ENCODE measurements at places on chromosomes 16 and 17. TPM values are rescaled to one million over a fixed set of nuclear protein-coding genes. Genes with fewer than 3 reads are reported as not detected.

The CD300A gene
- total RNA-seq = not detected

The CTRB2 gene
- total RNA-seq = not detected

The RTN4RL1 gene
- total RNA-seq = 1.6 TPM

The MYH2 gene
- not detected for total RNA-seq

The CYGB gene
- 10.0 TPM for total RNA-seq

The RAC3 gene
- total RNA-seq = 5.0 TPM

The PDPR gene
- 30.0 TPM for total RNA-seq

The KRTAP9-7 gene
- total RNA-seq = not detected

The TBKBP1 gene
- 13.8 TPM for total RNA-seq

The CDH8 gene
- total RNA-seq = 7.5 TPM

The SLC9A5 gene
- total RNA-seq = 3.0 TPM

The MEOX1 gene
- total RNA-seq = not detected

The PRSS53 gene
- 5.5 TPM for total RNA-seq

The SLC7A6OS gene
- total RNA-seq = 14.8 TPM

The LRRC37A gene
- total RNA-seq = 0.73 TPM

The SAMD14 gene
- total RNA-seq = 9.1 TPM

The NMT1 gene
- total RNA-seq = 82.4 TPM

The SYT17 gene
- total RNA-seq = 0.12 TPM

The GTF3C1 gene
- 86.9 TPM for total RNA-seq

The P2RX5 gene
- not detected for total RNA-seq

The ROGDI gene
- total RNA-seq = 16.0 TPM

The ALOX12B gene
- total RNA-seq = 0.12 TPM

The ABCA3 gene
- 0.36 TPM for total RNA-seq

The HBA2 gene
- total RNA-seq = not detected

The TNFRSF17 gene
- total RNA-seq = not detected

The C16orf92 gene
- total RNA-seq = not detected

The CEP20 gene
- 45.9 TPM for total RNA-seq

The RASD1 gene
- 2.6 TPM for total RNA-seq

The TMC5 gene
- not detected for total RNA-seq

The PSMB10 gene
- total RNA-seq = 73.6 TPM

The MYH1 gene
- total RNA-seq = not detected

The POLR2A gene
- total RNA-seq = 98.0 TPM

The DPEP1 gene
- not detected for total RNA-seq

The INCA1 gene
- 0.85 TPM for total RNA-seq

The MRPL38 gene
- total RNA-seq = 30.1 TPM

The KRT36 gene
- total RNA-seq = not detected

The GABARAP gene
- 173 TPM for total RNA-seq
